ENCODE measurements at places on chromosomes 7 and 10.

GRCh38 chr10:109282510-109282909, 640.8 kb downstream of the XPNPEP1 start:
- no peak for DNase-seq

GRCh38 chr7:120925392-120925791, 25.2 kb upstream of the ING3 start:
- DNase-seq: no peak

- no peak for DNase-seq
These were observed 86.0 kb upstream of the ZMIZ1 start for GRCh38 chr10:78982726-78983125.

GRCh38 chr7:51121931-51122425, 194.6 kb downstream of the COBL start:
- DNase-seq: peak; percentile 62

DNA sequence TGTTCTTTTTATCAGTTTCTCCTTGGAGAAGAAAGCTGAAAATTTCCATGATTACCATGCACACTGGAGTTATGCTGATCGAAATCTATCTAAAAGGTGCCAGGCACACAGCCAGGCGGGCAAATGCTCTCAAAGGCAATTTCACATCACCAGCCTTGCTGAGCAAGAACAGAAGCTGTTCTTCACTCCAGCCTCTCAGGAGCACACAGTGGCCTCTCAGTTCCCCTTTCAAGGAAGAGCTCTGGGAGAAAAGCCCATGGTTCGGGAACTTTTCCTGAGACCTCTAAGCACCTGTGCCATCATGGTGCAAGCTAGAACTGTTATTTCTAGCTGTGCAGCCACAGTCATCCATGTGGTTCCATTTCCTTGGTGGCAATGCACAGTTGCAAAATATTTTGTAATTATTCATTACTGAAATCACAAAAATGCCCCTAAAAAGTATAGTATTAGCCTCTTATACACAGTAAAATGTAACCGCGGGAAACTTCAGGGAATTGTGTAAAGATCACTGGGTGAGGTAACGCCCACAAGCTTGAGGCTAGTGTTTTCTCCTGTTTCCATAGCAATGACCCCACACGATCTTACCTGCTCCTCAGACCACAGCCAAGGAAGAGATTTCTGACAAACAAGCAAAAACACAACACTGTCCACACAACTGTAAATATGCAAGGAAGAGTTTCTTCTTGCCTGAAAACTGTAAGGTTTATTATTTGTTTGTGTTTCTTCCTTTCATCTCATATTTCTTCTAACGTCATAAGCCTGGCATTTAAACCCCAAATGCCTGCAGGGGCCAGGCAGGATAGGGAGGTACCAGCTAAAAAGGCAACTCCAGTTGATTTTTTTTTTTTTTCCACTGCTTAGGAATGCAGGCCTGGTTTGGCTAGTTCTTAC, 121.2 kb downstream of the FAM107B start:
- DNase-seq: no peak

DNA sequence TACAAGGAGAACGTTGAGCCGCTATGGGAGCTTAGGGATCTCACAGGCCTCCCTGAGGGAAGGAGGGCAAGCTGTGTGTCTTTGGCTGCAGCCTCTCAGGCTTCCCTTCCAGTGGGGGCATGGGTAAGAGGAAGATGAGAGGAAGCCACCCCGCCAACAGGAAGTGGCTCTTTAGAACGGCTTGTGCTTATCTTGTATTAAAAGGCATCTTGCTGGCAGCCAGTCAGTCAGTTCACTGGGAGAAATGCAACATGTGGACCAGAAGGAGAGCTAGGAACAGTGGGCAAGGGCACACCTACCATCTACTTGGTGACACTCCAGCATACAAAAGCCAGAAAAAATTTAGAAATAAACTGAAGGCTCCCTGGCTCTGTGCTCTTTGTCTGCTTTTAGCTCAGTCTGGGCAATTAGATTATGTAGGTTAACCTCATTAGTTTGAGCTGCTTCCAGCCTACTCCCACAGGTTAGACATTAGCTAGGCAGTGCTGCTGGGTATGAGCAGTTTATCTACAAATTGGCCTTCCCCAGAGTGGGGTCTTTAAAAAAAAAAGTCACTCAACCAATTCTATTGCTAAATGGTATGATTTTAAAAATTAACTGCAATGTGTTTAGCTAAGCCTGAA, 595.9 kb downstream of the KCNMA1 start:
- no peak for DNase-seq

DNA sequence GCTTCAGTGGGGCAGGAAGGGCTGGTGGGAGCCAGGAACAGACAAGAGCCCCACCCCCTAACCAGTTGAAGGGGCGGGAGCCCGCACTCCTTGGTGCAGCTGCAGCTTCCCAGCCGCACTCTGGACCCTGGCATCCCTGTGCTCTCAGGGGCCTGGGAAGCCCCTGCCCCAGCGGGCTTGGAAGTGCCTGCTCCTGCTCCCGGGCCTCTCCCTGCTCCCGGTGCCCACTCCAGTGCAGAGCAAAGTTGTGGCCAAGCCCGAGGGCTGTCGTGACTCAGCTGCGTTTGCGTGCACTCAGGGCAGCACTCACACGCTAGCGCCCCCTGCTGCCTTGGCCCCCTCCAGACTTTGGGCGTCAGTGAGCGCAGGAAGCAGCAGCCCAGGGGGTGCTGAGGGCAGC, 883.8 kb downstream of the LRMDA start:
- DNase-seq: no peak
